LHCN-M2 (cell line): ENCODE measurements at places on chromosomes 4 and X. TPM values are rescaled to one million over a fixed set of nuclear protein-coding genes. Genes with fewer than 3 reads are reported as not detected.

PHOX2B gene
- total RNA-seq: not detected in 2 replicates

FAM184B gene
- total RNA-seq: not detected in 2 replicates

DNA sequence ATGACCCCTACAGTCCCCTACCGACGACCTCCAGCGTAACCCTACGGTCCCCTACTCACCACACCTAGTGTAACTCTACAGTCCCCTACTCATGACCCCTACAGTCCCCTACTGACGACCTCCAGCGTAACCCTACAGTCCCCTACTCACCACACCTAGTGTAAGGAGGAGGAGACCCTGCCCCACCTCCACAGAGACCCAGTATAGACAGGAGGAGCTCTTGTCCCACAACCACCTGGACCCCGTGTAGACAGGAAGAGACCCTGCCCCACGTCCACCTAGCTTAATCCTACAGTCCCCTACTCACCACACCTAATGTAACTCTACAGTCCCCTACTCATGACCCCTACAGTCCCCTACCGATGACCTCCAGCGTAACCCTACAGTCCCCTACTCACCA, 26.9 kb downstream of the CSF2RA start:
- no peak for DNase-seq

DNA sequence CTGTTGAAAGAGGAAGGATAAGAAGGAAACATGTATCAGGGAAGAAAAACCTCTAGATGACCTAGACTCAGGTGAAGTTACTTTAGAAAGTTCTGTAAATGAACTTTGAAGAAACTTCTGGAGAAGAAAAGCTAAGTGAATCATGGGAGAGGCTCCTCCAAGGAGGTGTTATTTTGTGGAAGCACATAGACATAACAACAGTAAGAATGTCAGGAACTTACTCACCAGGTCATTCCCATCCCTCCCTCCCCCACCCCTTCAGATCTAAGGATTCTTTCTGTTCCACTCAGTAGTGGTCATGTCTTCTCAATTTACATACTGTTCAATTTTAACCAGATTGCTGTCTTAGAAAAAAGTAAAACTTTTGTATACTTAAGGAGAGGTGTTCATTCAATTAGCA, 310.5 kb upstream of the DDX53 start:
- no peak for DNase-seq

- DNase-seq: peak; percentile 38
Measured at GRCh38 chrX:51608126-51608525, 10.6 kb downstream of the CENPVL3 start.

GRCh38 chrX:39518476-39519029, 579.2 kb downstream of the BCOR start:
- DNase-seq: no peak
